Stimulated activated CD4-positive, alpha-beta T cell treated with anti-CD3 and anti-CD28 coated beads, Interleukin-4, amount 100 ng/mL, for 1 hour (primary cell): ENCODE measurements at places on chromosomes 7 and 10.

DNA sequence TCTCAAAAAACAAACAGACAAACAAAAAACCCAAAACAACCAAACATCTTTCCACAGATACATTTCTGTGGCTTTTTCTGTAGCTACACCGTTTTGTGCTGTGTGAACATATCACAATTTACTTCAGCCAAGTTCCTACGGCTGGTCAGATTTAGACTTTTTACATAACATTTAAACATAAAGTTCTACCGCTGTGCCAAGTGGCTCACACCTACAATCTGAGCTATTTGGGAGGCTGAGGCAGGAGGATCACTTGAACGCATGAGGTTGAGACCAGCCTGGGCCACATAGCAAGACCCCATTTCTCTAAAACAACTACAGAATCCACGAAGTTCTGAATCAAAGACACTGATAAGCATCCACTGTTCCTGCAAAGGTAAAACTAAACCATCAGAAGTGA lies 30.3 kb downstream of the DAGLB start:
- DNase-seq, result no peak

- no peak for DNase-seq
Observed at GRCh38 chr10:27383595-27384542, 120.2 kb upstream of the RAB18 start.

- no peak for DNase-seq
Observed at GRCh38 chr7:2663960-2664359, 24.0 kb upstream of the AMZ1 start.

GRCh38 chr7:98869027-98869596 lies 702 bp downstream of the TMEM130 start:
- DNase-seq, result no peak

DNA sequence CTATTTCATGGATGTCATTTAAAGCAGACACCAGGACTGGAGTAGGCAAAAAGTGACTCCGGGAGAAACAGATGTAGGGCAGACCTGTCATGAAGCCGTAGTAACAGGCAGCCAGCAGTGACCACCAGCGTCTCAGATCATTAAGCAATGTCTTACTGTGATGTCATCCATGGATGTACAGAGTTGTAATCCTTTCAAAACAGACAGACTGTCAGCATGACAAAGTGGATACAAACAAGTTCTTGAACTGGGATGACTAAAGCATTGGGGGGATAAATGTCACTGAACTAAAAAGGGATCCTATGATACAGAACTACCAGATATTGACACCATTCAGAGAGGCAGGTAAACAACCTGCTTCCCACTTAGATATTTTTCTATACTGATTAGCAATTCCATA lies 675.5 kb downstream of the PARD3 start:
- no peak for DNase-seq

DNA sequence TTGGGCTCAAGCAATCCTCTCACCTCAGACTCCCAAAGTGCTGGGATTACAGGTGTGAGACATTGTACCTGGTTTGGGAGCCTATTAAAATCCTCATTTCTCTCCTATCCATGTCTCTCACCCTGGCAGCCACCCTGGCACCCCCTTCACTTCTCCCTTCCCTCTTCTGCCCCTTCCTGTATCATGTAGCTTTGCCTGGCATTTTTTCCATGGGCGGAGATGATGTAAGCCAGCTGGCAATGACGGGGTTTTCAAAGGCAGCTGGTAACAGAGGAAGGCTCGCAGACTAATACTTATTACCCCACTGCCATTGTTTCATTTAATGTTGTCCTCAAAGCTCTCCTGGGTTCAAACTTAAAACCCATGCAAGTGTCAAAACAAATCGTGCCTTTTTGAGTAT lies 61.9 kb downstream of the RGS10 start:
- DNase-seq, result no peak

DNA sequence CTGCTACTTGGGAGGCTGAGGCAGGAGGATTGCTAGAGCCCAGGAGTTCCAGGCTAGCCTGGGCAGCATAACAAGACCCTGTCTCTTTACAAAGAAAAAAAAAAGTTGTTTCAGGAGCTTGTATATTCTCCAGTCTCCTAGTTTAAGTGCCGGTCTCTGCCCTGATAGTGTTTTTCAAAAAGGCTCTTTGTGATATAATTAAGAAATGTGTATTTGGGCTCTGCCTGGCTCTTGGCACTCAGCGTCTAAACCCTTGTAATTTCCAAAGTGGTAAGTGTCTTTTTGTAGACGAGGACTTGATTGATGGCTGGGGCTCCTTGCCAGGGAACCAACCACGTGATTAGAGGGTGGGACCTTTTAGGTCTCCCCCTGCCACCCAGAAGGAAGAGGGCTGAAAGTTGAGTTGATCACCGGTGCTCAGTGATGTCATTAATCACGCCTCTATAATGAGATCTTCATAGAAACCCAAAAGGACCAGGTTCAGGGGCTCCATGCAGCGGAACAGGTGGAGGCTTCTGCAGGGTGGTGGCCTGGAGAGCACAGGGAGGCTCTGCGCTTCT lies 4.4 kb downstream of the EIF3B start:
- DNase-seq, result no peak
